ENCODE measurements at places on chromosomes 16 and 17. TPM values are rescaled to one million over a fixed set of nuclear protein-coding genes. Genes with fewer than 3 reads are reported as not detected.

The KRTAP4-4 gene
- total RNA-seq, result not detected

The LCAT gene
- total RNA-seq, result 10.2 TPM

The CA5A gene
- total RNA-seq, result not detected

The KCNJ2 gene
- 9.1 TPM for total RNA-seq

- DNase-seq, result no peak
These were observed 1373.8 kb upstream of the GOT2 start for GRCh38 chr16:60107871-60108270.

GRCh38 chr17:81376946-81377714, 18.1 kb upstream of the BAHCC1 start:
- DNase-seq, result no peak

GRCh38 chr16:18936727-18937340, 10.6 kb upstream of the SMG1 start:
- DNase-seq, result no peak

GRCh38 chr17:81322271-81323082, 27.4 kb upstream of the SLC38A10 start:
- no peak for DNase-seq
